ENCODE measurements at places on chromosomes 6 and 20.

DNA sequence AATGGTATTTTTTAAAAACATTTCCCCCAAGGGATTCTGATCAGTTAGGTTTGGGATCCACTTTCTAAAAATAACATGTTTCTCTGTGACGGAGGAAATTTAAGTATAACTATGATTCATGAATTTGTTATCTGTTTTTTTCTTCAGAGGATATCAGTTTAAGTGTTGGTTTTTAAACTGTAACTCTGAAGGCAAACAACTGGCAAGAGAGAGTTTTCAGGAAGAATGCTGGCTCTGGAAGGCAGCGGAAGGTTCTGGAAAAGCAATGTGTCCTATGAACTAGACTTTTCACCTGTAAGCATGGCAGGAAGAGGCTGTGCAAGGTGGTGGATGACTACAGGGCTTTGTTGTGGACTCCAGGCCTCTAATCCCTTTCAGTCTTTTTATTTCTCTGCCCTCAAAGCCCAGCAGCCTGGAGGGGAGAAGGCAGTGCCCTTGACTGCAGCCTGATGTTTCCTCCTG, 153.1 kb downstream of the GMPR start:
- no peak for DNase-seq

- DNase-seq, result no peak
Measured at GRCh38 chr20:9520086-9520485, 5.7 kb downstream of the LAMP5 start.

DNA sequence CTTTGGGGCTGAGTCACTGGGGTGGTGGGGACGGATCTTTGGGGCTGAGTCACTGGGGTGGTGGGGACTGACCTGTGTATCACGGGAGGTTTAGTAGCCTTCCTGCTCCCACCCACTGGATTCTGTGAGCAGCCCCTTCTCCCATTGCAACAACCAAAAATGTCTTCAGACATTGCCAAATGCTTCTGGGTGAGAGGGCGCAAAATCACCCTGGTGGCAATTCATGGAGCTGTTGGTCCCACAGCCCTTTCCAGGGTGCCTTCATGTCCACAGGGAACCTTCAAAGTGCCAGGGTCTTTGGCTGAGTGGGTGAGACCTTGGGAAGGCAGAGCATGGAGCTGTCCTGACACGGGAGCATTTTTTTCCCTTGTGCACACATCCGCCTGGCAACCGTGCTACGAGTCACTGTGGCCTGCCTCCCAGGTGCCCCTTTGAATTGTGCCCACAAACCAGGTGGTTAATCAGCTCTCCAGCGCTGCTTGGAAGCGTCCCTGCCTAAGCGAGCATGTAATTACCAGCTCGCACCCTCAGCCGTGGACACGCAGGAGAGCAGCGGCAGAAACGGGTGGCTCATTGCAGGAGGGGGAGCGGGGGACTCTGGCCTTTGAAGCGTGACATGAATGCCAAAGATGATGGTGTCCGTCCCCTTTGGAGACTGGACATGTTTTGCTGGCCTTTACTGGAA, 27.4 kb upstream of the APCDD1L start:
- no peak for DNase-seq

- DNase-seq, result no peak
Measured at GRCh38 chr6:158211273-158212055, 43.3 kb downstream of the GTF2H5 start.

DNA sequence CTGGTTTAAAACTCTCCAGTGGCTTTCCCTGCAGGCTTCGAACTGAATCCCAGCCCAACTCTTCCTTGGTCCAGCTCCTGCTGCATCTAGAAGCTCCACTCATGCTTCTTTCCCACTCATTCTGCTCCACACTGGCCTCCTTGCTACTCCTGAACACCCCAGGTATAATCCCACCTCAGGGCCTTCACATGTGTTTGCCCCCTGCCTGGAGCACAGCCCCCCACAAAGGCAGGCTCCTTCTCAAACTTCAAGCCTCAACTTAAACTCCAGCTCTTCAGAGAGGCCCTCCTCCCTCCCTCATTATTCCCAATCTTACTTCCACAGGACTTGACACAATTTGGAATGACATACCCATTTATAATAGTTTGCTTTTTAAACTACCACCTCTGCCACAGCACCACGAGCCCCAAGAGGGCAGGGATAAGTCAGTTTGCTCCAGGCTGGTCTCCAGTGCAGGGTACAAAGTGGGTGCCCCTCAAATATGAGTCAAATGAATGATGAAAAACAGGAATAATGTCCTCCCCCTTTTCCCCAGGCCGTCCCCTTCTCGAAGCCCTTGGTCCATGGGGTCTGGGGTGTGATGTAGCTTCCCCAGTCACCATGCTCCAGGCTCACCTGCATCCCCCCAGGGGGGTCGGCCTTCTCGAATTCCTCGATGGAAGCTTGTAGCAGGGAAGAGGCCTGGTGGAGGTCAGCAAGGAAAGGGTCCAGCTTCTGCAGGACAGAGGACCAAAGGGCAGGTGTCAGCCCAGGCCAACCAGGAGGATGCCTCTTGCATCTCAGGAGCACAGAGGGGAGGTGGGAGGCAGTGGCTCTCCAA, 37.4 kb downstream of the KIAA1755 start:
- DNase-seq, result no peak

- no peak for DNase-seq
Measured at GRCh38 chr20:58657986-58658385, 6.9 kb downstream of the STX16 start.

- DNase-seq, result peak; percentile 74
Measured at GRCh38 chr6:32148289-32149091, 3.2 kb downstream of the PRRT1 start.

DNA sequence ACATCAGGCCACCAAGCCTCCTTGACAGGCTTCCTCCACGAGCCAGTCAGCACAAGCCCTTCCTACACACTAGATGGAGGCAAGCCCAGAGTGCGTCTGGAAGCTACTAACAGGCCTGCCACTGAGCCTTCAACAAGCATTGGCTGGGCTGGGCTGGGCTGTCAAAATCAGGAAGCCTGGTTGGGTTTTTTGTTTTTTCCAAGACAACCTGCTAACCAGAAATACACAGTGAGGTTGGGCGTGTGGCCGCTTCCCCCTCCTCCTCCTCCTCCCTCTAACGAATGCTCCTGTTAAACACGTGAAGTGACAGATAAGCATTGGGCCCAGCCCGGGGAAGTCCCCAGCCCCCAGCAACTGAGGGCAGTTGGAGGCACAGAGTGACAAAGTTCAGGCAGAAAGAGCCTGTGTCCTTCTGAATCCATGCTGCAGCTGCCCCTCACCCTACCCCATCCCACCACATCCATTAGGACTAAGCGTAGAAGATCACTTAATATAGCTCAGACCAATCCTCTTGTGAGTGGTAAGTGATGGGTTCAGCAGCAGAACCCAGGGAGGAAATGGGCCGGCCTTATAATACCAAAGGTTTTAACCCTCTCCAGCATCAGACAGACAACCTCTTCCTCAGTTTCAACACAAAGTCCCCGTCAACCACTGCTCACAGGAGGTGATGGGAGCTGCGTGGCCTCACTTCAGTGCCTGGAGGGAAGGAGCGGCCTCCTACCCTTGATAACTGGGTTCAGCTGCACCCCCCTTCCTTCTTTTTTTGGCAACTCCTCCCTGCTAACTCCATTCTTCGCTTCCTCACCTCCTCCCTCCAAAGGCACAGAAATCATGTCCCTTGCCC, 1.1 kb downstream of the NFATC2 start:
- peak; percentile 69 for DNase-seq

DNA sequence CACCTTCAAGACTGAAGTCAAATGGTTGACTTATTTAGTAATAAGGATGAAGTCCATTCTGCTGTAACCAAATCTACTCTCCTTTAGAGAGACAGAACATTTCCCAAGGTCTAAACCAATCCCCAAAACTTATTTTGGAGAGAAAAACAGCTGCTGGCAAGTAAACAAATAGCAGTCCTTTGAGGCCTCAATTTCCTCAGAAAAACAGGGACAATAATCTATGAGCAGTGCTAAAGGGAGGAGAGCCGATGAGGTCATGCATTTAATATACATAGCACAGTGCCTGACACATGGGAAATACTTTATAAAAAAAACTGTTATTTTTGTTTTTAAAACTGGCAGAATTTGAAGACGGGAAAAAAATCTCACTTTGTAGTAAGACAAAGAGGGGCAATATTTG, 526.0 kb downstream of the EPM2A start:
- DNase-seq, result no peak

GRCh38 chr6:63567966-63568365, 4.3 kb upstream of the LOC128125822 start:
- no peak for DNase-seq

DNA sequence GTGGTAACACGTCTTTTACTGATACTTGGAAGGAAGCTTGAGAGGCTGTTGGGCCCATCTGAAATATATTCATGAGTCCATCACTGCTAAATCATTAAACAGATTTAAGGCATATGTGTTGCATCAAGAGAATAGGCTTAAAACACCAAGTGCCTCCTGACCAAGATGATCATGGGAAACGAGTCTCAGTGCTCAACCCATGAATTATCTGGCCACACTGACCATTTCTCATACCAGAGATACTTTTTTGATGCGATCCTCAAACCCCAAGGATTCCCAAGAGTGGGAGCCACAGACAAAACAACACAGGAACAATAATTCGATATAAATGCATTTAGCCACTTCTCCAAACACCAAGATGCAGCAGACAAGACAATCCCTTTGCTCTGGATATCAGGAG, 17.2 kb downstream of the HEY2 start:
- no peak for DNase-seq

GRCh38 chr6:32933661-32934085, 7.2 kb downstream of the HLA-DMB start:
- peak; percentile 72 for DNase-seq

DNA sequence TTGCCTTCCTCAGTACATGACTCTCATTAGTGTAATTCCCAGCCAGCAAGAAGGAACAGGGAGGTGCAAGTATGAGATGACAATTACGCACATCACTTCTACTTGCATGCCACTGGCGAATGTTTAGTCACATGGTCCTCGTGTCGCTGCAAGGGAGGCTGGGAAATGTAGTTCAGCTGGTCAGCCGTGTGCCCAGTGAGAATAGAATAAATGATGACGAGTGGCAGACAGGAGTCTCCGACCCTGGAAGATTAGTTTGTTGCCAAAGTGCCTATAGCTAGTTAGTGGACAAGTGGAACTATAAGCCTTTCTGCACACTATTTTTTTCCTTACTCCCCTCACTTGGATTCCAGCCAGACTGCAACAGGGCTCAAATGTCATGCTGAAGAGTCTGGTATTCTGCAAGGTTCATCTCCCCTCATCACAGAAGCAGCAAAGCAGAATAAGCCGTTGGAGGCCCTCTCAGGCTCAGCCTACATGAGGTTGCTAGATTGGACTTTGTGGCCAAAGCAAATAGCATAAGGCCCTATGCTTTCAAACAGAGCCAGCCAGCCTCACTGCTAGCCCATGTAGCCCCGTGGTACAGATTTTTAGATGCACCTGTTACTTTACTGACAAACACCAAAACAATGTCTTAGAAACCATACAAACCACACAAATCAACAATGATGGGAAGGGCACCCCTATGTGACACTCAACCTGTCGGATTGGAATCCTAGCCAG, 9.7 kb downstream of the LINC00237 start:
- no peak for DNase-seq

DNA sequence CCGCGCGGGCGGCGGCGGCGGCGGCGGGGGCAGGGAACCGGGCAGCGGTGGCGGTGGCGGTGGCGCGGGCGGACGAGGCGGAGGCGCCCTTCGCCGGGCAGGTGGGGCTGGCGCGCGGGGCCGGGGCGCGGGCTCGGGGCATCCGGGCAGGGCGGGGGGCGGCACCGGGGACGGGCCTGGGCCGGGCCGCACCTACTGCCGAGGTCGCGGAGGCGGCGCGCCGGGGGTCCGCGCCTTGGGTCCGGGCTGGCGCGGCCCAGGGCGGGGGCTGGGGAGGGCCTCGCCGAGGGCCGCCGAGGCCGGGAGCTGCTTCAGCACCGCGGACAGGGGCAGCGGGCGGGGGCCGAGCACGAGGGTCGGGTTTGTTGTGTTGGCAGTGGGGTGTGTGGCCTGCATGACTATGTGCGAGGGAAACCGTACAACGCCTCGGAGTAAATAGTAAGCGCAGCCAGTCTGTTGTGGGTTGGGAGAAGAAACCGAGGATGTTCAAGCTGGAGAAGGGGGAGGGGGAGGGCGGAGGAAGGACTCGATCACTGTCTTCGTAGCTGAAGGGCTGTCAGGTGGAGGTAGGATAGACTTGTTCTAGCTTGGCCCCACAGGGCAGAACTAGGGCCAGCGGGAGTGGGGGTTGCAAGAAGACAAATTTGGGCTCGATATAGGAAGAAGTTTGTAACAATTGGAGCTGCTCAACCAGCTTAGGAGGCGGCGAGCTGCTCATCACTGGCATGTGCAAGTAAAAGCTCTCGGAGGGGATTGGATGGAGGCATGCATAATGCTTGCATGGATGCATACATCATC, 593 bp downstream of the MMP24 start:
- DNase-seq, result peak; percentile 53

DNA sequence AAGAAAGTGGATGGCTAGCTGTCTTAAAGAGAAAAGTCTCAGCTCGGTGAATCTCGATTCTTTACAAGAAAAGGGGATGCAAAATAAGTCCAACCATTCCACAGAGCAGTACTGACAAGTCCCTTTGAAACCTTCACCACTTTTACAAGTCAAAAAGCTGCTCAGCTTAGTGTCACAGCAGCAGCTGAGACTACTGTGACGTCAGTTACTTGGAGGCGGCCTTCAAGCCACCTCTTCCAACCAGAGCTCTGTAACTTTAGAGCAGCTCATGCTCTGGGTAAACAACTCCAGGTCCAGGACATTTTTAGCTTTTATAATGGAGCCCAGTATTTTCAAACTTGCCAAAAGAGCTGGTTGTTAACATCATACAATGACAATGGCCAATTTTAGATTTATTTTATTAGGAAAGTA, at the start of gene KIAA0408:
TSS of gene KIAA0408 (minus strand) at position 159 of the 411 bp plus-strand sequence. CDS start 5,408 bp downstream, outside the sequence.
- DNase-seq, result no peak

DNA sequence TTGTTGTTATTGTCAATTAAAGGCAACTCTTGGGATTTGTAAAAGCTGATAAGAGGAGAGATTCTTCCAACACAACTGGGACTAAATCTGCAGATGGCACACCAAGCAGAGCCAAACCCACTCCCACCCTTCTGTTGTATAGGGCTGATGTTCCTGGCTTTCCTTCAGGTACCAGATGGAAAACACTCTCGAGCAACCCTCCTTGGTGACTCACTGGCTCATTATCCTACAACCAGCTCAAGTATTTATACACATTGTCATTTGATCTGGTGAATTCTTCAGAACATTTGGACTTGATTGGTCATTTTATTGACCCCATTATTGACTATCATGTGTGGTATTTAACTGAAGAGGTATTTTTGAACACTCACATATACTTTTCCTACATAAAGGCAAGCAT, 190.3 kb upstream of the PCSK2 start:
- DNase-seq, result no peak

DNA sequence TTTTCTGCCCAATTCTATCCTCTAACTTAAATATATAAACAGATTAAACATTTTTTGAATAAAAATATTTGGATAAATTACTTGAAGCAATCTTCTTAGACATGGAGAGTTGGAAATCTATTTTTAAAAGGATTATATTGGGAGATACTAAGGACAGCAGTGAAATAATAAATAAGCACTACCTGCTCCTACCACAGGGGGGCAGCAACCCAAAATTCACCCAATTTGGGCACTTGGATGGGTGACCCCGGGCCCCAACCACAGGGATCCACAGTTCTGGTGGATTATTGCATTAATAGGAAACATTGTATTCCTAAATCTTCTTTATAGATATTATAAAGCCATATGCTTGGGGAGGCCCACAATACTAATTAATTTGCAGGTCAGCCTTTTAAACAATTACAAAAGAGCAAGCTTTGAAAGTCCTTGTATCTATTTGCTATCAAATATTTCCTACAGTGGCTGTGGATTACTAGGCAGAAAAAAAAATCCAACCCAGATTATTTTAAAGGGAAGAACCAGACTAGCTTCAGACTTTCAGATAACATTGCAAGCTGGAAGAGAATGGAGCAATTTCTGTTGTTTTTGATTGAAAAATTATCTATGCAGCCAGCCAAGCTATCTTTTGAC, 66.4 kb upstream of the PDE10A start:
- no peak for DNase-seq
